ENCODE measurements at places on chromosomes 4 and X.
A peak's percentile ranks its signal among the peaks of the same experiment; 100 is the strongest.

DNA sequence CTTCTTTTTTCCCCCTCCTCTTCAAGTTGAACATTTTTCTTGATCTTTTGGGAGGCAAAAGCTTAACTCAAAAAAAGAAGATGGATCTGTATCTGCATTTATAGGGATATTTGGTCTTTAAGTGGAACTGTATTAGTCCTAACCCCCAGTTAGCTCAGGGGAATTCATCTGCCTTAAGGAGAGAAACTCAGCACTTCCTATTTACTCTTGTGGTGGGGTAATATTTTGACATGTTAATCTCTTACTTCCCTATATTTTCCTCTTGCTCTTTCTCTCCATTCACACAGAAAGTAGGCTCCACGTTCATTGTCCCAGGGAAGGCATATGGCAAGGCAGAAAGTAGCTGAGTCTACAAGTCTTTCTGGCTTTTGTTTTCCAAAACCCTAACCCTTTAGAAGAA, 5.3 kb downstream of the LRRC66 start:
- no peak for DNase-seq

DNA sequence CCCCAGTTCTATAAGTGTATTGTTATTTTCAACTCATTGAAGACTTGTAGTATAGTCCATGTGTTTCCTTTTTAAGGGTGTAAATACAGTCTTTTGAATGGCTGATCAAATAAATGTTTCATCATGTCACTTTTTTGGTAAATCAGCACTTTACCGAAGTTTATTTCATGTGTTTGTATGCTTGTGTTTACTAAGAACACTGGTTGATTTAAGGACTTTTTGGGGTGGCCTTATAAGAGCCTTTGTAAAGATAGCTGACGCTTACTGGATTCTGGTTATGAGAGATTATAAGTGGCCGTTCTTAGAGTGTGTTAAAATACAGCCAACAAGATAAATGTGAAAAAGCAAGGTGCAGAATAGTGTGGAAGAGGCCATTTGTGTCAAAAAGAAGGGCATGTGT, 2.6 kb downstream of the UBE2K start:
- no peak for DNase-seq

- no peak for DNase-seq
These were observed 205.9 kb downstream of the PTTG2 start for GRCh38 chr4:38166082-38166481.

GRCh38 chrX:35150642-35151239, 208.1 kb downstream of the FAM47B start:
- DNase-seq: no peak

DNA sequence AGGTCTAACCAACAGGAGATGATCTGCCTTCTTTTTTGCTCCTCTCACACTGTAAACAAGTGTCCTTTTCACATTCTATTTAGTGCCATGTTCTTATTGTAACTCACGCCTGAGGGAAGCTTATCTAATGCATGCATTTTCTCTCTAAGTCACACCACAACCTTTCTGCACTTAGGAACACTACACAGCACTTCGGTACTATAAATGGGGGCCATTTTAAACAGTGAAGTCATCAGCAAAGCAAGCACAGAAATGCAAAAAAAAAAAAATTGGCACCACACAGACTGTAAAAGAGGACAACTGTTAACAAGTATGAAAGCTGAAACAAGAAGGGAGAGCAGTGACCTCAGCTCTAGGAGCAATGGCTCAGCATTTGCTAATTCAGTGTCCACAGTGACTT, 45.2 kb downstream of the PRSS12 start:
- DNase-seq: no peak

DNA sequence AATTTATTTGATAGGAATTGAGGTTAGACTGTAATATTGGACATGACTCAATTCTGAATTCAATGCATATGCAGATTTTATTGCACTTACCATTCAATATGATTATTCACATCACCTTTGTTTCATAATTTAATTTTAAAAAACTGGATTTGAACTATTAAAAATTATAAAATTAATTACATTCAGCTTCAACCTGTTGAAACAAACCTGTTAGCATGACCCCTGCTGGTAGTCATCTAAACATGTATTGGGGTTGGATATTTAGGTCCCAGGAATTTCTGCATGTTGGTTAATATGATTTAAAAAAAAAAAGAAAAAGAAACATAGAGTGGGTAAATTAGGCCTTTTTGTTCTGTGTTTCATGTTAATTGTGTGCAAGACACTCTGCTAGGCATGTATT, 85.9 kb downstream of the ARSJ start:
- DNase-seq: no peak

DNA sequence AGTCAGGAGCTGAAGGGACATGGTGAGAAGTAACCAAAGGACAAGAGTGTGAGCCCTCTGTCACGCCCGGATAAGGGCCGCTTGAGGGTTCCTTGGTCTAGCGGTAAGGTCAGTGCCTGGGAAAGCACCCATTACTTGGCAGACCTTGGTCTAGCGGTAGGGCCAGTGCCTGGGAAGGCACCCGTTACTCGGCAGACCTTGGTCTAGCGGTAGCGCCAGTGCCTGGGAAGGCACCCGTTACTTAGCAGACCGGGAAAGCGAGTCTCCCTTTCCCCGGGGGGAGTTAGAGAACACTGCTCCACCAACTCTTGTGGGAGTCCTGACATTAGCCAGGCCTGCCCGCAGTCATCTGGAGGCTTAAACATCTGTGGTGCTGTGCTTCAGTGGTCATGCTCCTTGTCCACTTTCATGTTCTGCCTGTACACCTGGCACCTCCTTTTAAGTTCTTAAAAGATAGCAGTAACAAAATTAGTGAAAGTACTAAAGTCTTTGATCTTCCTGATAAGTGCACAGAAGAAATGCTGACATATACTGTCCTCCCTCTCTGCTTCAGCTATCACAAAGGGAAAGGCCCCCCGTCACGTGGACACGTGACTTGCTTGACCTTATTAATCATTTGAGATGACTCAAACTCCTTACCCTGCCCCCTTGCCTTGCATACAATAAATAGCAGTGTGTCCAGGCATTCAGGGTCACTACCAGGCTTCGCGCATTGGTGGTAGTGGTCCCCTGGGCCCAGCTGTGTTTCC, 9.3 kb upstream of the SEC24B start:
- DNase-seq: no peak

DNA sequence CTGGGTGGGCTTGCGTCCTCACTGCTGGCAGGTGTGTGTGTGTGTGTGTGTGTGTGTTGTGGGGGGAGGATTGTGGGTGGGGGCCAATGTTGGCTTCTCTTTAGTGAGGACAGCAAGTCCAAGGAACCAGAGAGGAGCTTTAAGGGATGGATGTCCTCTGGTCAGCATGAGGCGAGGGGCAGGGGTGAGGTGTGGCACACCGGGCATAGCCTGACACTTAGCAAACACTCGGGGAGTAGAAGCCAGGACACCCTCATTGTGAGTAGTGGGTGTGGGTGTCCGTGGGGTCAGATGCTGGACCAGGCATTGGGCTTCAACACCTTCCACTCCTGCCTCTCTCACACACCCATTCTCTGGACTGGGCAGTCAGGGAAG, 2.8 kb downstream of the SORCS2 start:
- DNase-seq: no peak

GRCh38 chr4:47639531-47639930, 154.5 kb downstream of the ATP10D start:
- DNase-seq: no peak

- no peak for DNase-seq
These were observed 181.1 kb downstream of the MID1IP1 start for GRCh38 chrX:38982370-38982769.

GRCh38 chr4:71294301-71294700, 44.5 kb upstream of the SLC4A4 start:
- no peak for DNase-seq

DNA sequence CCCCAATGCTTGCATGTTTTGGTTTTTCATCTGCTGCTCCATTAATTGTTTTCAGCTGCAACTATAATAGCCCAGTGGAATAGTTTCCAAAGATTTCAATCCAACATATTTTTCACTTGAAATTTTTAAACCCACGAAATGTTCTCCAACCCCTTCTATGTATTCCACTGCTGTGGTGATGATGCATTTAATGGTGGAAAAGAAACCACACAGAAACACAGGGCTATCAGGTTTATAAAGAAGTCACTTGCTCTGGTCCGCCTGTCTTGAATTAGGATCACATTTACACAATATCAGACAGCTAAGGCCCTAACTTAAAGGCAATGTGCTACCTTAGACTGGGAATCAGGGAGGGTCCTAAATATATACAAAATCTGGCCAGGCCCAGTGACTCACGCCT, 35.0 kb downstream of the OPHN1 start:
- DNase-seq: no peak

- no peak for DNase-seq
These were observed 111.4 kb downstream of the TSPAN5 start for GRCh38 chr4:98546910-98547594.

DNA sequence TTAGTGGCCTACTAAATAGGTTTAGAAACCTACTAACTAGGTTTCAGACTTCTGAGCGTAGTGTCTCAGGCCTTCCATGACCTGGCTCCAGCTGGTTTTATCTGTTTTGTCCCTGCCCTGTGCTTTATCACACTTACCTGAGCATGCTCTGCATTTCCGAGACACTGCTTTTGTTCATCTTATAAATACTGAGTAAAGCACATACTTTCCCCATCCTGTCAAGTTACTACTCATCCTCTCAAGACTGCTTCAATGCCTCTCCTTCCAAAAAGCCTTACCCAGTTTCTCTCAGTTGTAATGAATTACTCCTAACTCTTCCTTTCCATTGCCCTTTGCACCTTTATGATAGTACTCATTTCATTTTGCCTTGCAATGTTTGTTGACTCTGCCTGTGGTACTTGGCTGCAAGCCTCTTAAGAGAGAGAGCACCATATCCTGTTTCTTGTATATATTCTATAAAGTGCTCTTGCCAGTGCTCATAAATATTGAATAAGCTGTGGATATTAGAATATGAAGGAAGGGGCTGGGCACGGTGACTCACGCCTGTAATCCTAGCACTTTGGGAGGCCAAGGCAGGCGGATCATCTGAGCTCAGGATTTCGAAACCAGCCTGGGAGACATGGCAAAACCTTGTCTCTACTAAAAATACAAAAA, 34.4 kb downstream of the SLAIN2 start:
- peak; percentile 71 for DNase-seq

- DNase-seq: no peak
These were observed 18.0 kb downstream of the BST1 start for GRCh38 chr4:15720851-15721250.

DNA sequence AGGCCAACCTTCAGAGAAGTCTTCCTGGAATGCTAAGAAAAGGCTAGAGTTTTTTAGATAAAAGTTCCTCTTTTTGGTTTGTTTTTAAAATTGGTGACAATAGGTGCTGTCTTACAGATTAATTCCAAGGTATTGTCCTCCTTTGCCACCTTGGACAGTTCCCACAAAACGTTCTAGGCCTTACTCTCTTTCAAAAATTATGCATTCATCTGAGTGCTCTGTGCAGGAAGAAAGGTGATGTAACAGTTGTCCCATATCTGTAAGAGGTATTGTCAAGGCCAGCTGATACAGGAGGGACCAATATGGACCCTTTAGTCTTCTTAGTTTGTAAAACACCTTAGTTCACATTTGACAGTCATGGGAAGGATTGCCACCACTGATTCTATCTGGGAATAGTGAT, 15.9 kb upstream of the CXCL5 start:
- no peak for DNase-seq

Data from transverse colon (tissue), 4 donors.